Activated CD8-positive, alpha-beta memory T cell treated with anti-CD3 and anti-CD28 coated beads for 4 hours (primary cell): ENCODE measurements at places on chromosomes 12 and 14.

- DNase-seq: no peak
Measured at GRCh38 chr14:103318750-103319419, 15.2 kb upstream of the EIF5 start.

- DNase-seq: no peak
Measured at GRCh38 chr12:111298582-111299436, 70.1 kb downstream of the PHETA1 start.

DNA sequence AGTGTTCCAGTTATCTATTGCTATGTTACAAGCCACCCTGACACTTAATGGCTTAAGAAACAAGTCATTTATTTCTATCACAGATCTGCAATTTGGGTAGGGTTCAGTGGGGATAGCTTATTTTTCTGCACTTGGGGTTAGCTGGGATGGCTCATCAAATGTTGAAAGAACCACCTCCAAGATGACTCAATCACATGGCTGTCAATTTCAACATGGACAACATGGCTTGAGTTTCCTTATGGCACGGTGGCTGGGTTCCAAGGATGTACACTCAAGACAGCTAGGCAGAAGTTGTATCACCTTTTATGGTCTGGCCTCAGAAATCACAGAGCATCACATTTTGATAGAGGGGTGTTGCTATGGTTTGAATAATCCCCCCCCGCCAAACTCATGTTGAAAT, 24.5 kb upstream of the IGF1 start:
- DNase-seq: no peak

DNA sequence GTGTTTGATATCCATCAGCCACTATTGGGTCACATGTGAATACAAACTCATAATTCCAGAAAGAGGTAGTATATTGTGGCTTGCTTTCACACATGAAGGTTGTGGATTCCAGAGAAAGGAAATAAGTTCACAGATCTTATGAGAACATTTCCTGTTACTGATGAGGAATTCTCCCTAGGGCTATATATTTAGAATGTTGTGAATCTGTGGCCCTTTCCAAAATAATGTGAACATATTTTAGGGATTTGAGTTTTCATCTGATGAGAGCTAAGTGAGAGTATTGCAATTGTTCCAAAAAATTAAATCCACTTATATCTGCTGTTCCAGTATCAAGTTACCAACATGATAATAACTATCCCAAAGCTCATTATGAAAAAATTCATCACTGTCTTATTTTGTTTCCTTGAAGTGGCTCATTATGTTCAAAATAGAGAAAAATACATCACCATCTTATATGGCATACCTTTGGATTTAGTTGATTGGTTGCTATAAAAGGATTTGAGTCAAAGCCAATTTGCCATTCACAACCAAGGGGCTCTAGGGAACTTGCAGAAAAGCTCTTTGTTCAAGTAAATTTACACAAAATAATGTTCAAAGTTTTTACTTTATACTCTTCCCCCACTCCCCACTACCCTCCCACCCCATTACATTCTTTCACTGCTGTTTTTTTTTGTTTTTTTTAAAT, 76.3 kb downstream of the MYRFL start:
- DNase-seq: no peak

DNA sequence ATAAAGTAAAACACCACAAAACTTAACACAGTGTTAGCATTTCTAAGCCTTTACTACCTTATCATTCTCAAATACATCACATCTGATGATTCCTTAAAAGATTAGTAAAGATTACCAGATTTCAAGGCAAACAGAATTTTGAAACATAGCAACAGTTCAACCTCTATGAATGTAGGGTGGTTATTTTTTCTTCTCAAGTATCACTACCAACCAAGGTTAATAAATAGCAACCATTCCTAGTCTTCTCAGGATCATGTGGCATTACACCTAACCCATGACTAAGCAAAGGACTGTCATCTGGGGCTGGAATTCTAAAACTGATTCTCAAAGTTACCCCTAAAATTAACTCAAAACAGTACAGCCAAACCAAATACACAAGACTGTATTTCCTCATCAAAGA, 39.4 kb upstream of the CSRNP2 start:
- no peak for DNase-seq

DNA sequence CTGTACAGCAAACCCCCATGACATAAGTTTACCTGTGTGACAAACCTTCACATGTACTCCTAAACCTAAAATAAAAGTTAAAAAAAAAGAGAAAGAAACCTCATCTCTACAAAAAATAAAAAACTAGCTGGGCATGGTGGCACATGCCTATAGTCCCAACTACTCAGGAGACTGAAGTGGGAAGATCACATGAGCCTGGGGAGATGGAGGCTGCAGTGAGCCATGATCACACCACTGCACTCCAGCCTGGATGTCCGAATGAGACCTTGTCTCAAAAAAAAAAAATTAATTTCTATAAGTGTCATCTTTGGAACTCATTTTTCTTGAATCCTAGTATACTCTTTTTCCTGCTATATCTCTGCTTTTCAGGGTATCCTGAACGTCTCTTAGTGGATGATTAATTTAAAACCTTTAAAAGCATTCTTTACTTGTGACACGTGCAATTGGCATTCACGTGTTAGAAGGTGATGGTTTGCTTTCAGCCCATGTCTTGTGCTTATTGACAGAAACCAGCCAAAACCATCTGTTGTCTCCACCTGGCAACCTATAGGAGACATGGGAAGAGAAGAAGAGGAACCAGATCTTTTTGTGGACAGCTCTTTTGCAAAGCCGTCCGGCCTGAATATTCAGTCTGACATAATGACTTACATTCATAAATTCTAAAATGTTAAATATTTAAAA, 30.6 kb upstream of the PPFIBP1 start:
- DNase-seq: no peak

DNA sequence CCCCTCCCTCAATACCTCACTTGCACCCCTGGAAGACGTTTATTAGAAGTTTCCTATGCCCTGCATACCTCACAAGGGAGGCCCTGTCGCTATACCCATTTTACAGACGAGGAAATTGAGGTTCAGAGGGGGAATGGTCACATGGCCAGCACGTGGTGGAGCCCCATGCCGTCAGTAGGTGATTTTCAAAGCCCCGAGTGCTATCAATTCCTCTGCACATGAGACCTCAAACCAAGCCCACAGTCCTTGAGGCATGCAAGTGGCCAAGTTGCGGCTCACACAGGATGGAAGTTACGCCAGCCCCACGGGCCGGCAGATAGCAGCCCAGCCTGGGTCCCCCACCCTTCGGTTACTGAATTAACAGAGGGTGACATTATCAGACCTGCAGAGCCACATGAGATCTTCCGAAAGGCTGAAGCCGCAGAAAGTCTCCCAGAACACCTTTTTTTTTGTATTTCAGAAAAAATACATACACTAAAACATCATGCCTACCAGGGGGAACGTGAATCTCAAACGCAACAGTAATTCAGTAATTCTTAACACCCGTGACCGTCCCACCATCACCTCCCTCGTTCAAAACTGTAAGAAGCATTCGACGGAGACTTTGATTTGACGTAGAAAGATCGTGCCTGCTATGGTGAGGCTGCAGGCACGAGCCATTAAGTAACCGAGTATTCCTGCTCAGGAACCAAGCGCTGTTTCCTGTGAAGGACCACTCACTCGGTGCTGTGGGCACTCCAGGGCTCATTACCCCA, 129.0 kb downstream of the RFLNA start:
- DNase-seq: peak; percentile 14

DNA sequence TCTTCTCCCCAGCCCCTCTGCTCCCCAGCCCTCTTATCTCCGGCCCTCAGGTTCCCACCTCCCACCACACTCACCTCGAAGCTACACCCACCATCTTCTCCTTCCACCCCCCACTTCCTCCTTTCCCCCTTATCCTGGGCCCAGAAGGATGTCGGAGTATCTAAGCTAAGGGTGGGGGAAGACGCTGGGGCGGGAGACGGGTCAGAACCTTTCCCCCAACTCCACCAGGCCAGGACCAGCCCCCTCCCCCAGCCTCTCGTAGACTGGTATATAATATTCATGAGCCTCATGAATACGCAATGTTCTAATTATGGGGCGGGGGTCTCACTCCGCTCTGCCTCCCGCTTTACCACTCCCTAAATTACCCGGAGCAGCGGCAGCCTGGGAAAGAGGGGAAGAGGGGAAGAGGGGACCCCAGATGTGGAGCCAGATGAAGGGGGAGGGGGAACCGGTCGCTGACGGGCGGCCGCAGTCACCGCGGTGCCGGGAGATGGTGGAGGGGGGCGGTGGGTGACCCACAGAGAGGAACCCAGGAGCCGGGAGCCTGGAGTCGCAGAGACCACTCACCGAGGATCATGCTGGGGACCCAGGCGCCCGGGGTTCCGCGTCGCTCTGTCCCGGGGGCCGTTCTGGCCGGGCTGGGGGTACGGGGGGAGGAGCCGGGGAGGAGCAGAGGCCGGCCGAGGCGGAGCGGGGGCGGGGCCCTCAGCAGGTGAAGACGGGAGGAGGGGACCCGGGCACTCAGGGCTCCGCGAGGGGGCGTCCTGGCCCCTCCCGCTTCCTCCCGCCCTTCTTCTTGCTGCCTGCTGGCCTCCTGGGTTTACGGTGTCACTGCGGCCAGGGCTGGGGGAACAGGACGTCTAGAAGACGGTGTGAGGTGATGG, 6.4 kb upstream of the ZNF385A start:
- DNase-seq: peak; percentile 44

DNA sequence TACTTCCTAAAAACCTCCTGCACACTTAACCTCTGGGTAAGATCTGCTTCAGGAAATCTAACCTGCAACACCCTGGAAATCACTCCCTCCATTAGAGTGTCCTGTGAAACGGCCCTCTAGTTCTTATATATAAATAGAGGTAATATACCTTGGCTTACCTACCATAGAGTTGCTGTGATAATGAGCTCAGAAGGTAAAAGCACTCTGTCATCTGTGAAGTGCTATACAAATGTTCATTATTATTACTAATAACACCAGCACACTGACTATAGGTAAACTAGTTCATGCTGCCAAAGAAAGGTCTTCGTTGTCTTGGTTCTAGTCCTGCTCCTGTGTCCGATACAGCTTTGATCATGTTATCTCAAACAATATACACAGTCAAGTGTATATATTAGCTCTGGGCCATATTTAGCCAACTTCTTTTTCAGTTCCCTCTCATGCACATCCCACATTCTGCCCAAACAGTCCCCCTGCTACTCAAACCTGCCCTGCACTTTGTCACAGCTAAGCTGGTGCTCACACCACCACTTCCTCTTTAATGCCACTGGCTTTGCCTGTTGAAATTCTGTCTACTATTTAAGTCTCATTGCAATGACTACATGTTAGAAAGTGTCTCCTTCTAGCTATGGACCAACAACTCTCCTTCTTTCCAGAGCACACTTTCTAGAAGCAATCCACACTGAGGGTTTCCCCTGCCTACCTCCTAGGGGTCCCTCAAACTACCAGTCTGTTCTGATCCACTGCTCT, 5.1 kb downstream of the E2F7 start:
- no peak for DNase-seq

GRCh38 chr14:21308132-21308478, 28.2 kb downstream of the RPGRIP1 start:
- DNase-seq: no peak

- DNase-seq: no peak
Measured at GRCh38 chr14:98945611-98946570, 326.1 kb downstream of the BCL11B start.

DNA sequence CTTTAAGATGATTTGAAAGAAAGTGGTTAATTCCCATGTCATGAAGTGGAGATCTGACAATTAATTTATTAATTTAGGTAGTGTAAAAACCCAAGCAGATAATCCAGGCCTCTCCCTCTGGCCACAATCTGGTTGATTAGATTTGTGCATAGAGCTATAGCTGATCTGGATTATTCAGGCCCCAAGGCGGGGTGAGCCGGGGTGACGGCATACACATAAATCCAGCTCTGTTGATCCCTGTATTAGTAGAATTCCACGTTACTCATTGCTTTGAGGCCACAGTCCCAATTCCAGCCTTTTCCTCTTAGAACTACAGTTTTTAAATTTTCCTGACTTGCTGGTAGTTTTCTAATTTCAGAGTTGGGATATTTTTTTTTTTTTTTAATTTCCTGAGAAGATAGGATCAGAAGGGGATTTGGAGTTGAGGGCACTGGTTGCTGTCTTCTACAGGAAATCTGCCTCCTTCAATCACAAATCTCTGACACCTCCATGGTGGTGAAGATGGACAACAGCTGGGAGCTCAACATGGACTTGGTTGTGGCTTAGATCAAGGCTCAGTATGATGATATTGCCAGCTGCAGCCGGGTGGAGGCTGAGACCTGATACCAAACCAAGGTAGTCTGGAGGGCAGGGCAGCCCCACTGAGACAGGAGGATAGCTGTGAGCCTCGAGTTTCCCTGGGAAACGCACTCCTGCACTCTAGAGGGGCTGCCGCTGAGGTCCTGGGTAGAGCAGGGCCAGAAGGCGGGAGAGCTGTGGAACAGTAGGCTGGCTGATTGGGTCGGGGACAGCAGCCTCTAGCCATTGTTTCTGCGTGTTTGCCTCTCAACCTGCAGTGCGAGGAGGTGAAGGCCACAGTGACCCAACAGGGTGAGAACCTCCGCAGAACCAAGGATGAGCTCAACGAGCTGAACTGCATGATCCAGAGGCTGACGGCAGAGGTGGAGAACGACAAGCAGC, 19.4 kb downstream of the KRT85 start:
- no peak for DNase-seq

DNA sequence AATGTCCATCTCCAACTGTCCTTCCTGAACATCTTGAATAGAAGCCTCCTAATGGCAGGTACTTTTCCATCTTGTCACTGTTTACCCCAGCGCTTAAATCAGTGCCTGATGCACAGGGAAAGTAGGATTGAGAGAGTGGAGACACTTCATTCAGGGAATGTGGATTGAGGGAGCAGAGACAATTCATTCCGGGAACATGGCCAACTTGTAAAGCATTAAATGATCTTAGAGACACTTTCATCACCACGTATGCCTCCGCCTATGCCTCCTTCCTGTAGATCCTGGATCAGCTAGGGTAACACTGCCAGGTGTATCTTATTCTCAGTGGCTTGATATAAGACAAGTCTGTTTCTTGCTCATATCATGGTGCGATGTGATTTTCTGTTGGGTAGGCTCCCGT, 67.6 kb upstream of the CSRP2 start:
- no peak for DNase-seq

GRCh38 chr12:123602651-123603195, 824 bp downstream of the DDX55 start:
- DNase-seq: no peak

DNA sequence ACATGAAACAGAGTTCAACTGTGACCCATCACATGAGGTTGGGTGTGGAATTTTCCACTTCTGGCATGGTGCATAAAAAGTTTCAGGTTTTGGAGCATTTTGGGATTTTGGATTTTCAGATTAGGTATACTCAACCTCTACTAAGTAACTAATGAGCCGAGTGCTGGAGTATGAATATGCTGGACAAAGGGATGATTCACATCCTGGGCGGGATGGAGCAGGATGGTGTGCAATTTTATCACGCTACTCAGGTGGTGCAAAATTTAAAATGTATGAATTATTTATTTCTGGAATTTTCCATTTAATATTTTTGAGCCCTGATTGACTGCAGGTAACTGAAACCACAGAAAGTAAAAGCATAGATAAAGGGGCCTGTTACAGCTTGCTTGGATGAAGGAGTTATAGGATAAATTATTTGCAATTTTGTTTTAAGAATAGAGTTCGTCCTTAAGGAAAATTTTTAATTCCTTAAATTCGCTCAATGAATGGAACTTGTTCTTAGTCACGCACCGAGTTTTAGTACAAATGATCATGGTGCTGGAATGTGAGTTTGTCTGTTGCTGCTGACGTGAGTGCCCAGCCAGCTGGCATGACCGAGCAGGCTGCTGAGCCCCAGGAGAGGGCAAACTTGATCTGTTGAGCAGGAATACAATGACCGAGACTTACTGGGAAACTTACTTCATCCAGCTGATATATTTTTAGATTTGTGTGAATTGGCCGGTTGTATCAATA, 176.3 kb downstream of the ESR2 start:
- no peak for DNase-seq

GRCh38 chr12:10084733-10085132, 14.1 kb downstream of the CLEC1A start:
- DNase-seq: no peak
